ENCODE measurements at places on chromosomes 12 and 14.

- no peak for DNase-seq
Observed at GRCh38 chr14:68178282-68178681, 358.7 kb downstream of the RAD51B start.

- DNase-seq, result peak; percentile 86
Observed at GRCh38 chr12:2322554-2323120, 269.9 kb downstream of the CACNA1C start.

GRCh38 chr14:88380405-88380804 is 5.1 kb upstream of the SPATA7 start:
- DNase-seq, result peak; percentile 1

- no peak for DNase-seq
Observed at GRCh38 chr12:59808317-59808910, 212.6 kb downstream of the SLC16A7 start.

- DNase-seq, result no peak
Observed at GRCh38 chr14:79417961-79418360, 793.3 kb downstream of the DIO2 start.

GRCh38 chr12:76124456-76124855 is 40.0 kb upstream of the NAP1L1 start:
- no peak for DNase-seq

DNA sequence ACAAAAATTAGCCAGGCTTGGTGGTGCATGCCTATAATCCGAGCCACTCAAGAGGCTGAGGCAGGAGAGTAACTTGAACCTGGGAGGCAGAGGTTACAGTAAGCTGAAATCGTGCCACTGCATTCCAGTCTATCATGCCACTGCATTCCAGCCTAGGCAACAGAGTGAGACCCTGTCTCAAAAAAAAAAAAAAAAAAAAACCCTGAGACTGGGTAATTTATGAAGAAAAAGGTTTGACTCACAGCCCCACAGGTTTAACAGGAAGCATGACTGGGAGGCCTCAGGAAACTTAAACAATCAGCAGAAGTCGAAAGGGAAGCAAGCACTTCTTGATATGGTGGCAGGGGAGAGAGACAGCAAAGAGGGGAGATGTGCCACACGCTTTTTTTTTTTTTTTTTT is 123.2 kb downstream of the GXYLT1 start:
- DNase-seq, result no peak

DNA sequence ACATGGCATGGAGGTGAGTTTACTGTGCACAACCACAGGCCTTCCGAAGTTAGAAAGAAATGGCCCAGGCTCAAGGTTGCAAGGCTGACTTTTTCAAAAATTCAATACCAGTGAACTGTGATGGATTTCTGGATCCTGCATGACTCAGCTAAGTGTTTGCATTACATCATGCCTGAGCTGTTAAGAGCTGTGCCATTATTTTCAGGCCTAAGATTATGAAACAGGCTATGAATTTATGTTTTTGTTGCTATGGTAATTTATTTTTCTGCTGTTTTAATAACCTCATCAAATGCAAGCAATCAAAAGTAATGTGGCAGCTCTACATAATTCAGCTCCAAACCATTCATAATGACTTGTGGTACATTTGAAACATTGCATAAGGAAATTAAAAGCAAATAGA is 457.7 kb upstream of the TMEM132C start:
- DNase-seq, result no peak

DNA sequence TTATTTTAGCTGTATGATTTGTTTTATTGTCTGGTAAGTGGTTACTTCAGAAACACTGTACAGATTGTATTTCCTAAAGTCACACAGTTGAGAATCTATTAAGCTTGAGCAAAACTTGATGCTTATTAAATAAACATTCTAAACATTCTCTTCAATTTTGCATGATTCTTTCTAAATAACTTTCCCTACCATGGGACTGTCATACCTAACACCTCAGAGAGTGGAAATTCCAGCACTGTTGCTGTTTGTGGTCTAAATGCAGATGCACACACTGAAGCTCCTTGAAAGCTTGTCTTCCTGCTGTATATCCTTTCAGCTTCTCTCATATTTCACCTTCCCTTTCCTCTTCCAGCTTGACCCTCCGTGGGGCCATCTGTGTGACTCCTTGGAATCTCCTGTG is 392.0 kb downstream of the LRIG3 start:
- no peak for DNase-seq

DNA sequence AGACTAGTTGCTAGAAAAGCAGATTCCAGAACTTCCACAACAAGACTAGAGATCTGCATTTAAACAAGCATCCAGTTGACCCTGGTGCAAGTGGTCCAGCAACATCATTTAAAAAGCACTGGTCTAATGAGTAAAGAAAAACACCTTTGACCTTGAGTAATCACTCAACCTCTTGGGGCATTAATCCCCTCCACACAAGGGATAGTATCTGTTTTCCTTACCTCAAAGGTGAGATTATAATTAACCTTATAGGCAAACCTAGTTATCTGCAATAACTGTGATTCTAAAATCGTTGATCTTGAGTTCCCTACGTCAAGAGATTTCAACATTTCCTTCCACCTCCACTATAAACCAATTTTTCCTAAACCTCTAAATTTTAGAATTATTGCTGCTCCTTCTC is 1.1 kb downstream of the KDM5A start:
- DNase-seq, result no peak

DNA sequence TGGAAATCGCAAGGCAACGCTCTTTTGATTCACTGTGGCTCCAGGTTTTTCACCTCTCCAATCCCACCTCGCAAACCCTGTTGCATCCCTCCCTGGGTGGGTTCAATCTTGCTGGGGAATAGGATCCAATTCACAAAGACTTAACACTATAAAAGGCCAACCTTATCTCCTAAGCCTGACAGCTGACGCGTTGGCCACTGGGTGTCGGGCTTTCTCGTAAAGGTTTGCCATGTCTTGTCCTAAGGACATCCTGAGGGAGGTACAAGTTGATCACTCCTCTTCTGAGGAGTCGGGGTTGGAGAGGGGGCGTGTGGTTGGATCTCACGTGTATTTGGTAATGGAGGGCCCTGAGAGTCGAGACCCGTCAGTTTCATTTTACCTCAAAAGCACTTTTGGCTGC is 112.6 kb upstream of the FZD10 start:
- DNase-seq, result no peak

- DNase-seq, result no peak
Observed at GRCh38 chr12:29763301-29763683, 20.4 kb downstream of the TMTC1 start.

DNA sequence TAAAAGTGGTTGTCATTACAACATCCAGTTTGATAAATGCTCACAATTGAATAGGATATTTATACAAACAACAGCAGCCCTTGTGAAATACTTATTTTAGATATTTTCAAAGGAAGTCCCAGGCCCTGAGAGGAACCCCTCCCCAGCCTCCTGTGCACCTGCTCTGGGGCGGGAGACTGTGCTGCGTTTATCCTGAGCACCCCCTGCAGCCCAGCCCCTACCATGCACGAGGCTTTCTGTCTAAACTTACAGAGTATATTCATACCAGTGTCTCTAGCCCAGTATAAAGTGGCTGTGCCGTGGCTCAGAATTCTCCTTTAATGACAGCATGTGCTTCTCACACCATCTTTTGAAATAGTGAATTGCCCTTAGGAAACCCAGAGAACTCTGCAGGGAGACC is 1084.3 kb downstream of the TMEM121 start:
- no peak for DNase-seq

DNA sequence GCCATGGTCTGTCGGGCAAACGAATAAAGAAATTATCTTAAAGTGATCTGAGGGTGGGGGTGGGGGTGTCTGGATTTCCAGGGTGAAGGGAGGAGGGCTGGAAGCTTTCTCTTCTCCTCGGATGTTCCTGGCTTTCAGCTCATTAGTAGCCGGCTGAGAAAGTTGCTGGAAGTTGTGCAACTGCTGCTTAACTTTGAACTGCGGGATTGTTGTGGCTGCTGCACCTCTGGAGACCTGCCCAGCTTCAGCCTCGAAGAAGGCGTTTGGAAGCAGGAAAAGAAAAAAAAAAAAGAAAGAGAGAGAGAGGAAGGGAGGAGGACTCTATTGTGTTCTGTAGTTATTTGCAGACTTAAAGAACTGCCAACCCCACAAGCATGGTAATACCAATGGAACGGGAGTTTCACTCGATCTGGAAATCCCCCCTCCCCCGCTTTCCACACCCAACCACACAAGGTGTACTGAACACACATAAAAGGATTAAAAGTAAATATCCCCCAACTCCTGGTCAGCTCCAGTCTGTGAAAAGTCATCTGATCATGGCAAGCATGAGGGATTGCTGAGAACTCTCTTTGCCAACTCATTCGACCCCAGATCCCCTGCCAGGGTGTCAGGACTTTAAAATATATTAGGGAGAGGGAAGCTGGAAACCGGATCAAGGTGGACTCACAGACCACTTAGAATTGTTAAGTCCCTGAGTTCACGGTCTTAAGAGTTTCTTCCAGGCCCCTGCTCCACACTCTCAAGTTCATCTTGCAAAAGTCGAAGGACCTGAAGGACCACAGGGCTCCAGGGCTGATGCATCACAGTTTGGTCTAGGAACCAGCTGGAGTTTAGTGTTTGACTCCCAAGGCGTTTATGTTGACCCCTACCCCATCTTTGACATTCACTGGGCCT is at the start of gene RASSF9:
Gene RASSF9, minus strand, starts transcription at position 213 of the 894 bp plus-strand sequence. Its CDS starts 208 bp downstream, at position 5.
- DNase-seq, result no peak

DNA sequence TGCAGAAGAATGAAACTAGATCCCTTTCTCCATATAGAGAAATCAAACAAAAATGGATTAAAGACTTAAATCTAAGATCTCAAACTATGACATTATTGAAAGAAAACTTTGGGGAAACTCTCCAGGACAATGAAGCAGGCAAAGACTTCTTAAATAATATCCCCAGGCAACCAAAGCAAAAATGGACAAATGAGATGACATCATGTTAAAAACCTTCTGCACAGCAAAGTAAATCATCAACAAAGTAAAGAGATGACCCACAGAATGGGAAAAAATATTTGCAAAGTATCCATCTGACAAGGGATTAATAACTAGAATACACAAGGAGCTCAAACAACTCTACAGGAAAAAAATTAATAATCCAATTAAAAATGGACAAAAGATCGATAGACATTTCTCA is 101.0 kb downstream of the RALGAPA1 start:
- no peak for DNase-seq

GRCh38 chr14:78970677-78971076 is 800.5 kb downstream of the NRXN3 start:
- DNase-seq, result peak; percentile 100

- no peak for DNase-seq
Observed at GRCh38 chr12:3493859-3494176, 2.8 kb downstream of the PRMT8 start.

DNA sequence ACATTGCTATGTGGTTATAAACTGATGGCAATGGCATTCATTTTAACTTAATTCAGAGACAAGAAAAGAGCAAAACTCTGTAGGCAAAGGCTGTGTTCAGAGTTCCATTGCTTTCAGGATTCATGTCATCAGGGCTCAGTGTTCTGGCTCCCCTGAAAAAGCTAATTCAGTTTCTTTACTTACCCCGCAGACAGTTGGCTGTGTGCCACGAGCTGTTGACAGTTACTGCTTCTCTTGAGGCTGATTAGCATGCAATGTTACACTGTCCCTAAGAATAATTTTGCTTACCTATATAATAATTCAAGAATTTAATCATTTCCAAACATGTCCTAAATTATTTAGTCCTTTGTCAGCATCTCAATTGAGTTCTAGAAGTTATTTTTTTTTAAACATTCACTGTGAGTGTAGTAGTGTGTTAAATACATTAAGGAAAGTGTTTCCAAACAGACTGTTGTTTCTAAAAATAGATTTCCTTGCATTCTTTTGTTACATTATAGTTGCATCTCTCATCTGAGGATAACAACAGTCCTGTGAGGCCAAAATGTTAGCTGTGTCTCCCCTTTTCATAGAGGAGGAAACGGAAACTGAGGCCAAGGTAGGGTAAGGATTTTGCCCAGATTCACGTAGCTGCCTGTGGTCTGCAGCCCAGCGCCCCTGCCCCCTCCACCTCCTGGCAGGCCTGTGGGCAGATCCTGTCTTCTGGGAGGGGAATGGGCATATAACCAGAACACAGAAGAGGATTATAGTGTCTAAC is 98.6 kb downstream of the PELI2 start:
- DNase-seq, result peak; percentile 41

- no peak for DNase-seq
Observed at GRCh38 chr12:12965836-12966235, 13.9 kb upstream of the GPRC5D start.

GRCh38 chr14:76998910-76999309 is 29.6 kb downstream of the IRF2BPL start:
- no peak for DNase-seq
